ENCODE measurements at places on chromosomes 1 and 21.
A peak's percentile ranks its signal among the peaks of the same experiment; 100 is the strongest.

DNA sequence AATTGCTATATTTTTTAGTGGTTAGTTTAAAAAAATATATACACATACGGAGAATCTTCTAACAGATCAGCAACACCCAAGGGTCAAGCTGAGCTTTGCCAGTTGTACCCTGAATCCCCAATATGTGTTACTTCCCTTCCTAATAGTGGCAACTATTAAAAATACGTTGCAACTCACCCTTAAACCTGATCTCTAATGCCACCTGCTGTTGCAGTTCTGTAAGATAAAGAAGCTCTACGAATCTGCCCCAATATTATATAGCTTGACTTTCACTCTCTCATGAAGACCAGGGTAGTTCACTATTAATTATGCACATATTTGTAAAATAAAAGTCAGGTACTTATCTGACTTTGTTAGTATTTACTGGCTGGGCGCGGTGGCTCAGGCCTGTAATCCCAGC is 58.4 kb downstream of the ASH1L start:
- DNase-seq, result peak; percentile 36

DNA sequence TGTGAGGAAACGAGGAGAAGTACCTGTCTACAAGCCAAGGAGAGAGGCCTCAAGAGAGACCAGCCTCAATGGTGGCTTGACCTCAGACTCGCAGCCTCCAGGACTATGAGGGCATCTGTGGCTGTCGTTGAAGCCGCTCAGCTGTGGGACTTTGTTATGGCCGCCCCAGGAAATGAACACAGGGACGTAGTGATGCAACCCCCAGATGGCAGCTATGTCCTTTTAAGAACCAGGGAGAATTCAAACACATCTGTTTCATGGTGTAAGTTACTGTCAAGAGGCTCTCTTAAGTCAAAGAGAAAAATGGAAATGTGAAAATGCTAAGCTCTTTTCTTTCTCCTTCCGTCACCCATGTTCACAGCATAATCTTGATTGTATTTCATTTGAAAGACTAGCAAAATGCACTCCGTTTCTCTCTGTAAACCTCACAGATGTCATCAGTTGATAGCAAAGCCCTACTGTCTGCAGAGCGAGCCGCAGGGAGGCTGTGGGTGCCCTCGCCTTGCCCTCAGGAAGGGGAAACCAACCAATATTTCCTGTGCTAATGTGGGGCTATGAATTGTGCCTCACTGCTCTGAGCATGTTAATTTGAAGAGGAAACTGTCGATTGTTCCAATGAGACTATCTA is 21.3 kb downstream of the UBASH3A start:
- DNase-seq, result no peak

DNA sequence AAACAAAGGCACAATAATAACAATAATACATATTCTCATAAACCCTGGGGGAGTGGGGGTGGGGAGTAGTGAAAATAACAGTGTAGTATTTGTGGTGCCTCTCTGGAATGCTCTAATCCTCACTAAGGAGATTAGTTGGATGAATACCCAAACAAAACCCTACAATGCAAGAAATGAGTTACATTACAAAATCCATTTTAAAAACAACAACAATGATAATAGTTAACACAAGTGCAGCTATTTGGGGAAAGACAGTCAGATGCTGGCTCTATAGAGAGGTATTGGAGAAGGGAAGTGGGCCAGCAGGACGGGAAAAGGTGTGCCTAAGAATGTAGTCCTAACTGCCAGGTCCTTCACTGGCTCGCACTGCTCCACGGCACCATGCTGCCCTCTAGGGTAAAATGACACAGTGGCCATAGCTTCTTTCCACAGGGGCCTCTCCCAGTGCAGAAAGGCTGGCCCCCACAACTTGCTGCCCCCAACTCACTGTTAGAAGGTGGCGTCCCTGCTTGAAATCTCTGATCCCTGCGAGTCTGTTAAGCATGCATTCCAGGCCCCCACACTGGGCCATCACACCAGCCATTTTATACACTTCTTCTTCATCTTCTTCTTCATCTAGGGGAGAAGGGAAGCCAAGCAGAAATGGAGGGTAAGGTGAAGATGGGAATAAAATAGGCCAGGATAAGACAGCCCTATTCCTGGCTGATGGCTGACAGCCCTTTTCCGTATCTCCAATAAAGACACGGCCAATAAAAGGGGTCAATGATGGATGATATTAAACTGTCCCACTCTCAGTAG is 113.8 kb downstream of the UBR4 start:
- DNase-seq, result no peak

DNA sequence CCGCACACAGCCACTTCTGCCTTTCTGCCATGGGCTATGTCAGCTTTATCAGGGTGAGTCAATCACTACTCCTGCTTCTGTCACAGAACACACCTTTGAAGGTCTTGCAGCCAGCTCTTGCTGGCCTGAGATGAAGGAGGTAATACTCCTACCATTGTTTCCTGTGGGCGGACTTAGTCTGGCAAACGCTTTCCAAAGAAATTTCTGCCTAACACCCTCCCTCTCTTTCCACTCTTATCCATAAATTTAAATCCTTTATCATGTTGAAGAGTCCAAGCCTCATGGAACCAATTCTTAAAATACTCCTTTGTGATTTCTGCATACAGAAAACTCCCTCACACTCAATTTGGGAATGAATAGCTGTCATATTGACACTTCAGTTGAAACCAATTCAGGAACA is 633.1 kb upstream of the CHRM3 start:
- no peak for DNase-seq

GRCh38 chr1:183277821-183278738 is 92.0 kb downstream of the LAMC2 start:
- DNase-seq, result no peak

- DNase-seq, result no peak
Observed at GRCh38 chr1:30611741-30612309, 111.6 kb downstream of the MATN1 start.

- no peak for DNase-seq
Observed at GRCh38 chr1:67839826-67840225, 6.6 kb upstream of the GNG12 start.

GRCh38 chr1:30507401-30508174 is 215.8 kb downstream of the MATN1 start:
- DNase-seq, result no peak

GRCh38 chr1:24094554-24094953 is 17.4 kb downstream of the MYOM3 start:
- no peak for DNase-seq

DNA sequence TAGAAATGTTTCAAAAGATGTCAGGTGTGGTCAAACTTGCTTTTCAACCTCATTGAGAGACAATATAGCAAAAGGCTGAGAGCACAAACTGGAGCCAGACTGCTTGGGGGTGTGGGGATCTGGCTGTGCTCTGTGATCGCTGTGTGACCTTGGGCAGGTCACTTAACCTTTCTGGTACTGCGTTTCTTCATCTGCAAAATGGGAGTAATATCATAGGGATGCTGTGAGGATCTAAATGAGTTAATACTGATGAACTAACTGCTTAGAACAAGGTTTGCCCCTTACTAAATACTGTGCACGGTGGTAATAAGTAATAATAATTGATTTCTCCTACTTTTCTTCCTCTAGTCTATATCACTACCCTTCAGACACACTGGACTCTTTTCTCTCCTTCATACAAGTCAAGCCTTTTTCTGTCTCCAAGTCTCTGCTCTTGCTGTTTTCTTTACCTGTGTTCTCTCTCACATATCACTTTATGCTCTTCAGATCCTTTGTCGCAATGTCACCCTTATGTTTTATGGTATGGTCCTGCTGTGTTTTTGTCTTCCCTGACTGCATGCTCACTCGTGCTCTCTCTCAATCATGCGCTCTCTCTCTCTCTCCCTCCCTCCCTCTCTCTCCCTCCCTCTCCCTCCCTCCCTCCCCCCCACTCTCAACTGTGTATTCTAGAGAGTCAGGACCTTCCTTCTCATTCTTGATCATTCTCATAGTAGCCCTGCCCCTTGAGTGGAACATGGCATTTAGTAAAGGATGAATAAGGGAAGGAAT is 3.3 kb downstream of the MGST3 start:
- no peak for DNase-seq

DNA sequence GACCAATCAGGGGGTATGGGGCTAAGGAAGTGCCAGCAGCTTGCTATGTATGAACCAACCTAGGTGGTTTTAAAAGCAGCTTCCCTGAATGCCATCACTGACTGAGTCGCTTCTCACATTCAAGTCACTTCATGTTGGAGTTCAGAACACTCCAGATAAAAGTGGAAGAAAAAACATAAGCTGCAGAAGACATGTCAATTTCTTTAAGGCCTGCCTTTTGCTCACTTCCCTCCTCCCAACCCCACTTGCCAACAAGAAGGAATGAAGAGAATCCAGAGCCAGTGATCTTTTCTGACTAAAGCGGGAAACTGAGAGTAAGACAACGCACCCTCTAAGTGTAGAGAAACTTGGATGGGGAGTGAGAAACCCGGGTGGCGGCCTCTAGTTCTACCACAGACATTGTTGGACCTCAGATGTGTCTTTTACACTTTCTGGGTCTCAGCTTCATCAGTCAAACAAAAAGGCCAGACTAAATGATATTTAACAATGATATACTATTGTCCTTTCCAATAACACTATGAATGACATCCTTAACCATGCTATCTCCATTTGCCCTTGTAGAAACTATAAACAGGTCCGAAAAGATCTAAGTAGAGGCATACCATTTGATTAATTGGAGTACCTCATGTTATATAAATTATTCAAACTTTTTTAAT is 54.1 kb downstream of the LUZP1 start:
- no peak for DNase-seq

- no peak for DNase-seq
Observed at GRCh38 chr1:69814926-69815325, 247.2 kb downstream of the LRRC7 start.

DNA sequence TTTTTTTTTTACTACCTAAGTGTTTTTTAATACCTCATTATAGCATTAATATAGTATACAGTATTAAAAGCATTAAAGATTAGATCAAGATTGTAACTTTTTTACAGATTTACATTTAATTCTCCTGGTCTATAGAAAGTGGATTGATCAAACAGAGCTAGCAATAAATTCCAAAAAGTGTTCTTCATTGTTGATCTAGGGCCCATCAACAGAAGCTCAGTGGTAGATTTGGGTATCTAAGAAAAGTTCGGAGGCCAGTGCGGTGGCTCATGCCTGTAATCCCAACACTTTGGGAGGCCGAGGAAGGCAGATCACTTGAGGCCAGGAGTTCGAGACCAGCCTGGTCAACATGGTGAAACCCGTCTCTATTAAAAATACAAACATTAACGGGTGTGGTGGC is 12.5 kb downstream of the NUP210L start:
- no peak for DNase-seq

DNA sequence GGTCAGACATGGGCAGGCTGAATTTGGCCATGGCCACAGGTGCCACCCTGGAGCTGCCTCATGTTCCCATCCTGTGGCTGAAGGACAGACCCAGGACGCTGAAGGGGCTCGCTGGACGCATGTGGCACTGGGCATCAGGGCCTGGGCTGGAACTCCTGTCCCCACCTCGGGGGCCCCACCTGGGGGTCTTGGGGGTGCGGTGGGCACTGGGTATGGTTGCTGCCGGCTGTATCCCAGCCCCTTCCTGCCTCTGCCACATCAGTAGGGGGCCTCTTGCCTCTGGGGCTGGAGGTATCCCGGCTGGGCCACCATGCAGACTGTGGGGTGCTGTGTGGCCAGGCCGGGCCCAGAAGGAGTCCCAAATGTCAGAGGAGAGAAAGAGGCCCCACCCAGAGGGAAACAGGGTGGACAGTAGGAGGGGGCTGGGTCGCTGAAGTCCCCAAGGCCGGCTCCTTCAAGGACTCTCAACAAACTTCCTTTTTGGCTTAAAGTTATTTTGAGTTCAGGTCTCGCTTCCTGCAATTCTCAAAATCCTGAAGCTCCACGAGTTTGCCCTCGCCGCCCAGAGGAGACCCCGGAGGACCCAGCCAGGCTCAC is 78.7 kb downstream of the SIK1 start:
- DNase-seq, result no peak

DNA sequence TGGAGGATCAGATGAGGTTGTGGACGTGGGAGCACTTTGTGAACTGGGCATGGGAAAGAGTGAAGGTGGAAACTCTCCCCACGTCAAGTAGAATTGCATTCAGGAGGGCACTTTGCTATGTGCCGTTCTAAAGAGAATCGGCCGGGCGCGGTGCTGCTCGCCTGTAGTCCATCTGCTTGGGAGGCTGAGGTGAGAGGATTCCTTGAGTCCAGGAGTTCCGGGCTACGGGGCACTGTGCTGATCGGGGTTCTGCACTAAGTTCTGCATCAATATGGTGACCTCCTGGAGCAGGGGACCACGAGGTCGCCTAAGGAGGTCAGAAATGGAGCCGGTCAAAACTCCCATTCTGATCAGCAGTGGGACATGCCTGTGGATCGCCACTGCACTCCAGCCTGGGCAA is 141.9 kb downstream of the PEX14 start:
- no peak for DNase-seq

DNA sequence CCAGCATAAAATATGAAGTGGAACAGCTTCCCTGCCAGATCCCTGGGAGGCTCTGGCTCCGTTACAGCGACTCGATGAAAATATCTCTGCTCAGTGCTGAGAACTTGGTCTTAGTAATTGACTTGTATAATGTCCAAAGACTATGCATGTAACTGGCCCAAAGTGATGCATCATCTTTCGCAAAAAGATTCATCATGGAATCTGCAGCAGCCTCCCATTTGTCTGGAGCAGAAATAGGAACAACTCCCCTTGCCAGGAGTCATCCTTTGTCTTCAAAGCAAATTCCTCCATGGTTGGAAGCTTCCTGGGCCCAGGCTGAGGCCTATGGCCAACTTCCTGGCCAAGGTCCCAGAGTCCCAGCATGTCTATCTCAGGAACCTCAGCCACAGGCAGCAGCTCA is 16.9 kb upstream of the SLC6A17 start:
- DNase-seq, result no peak

- no peak for DNase-seq
Observed at GRCh38 chr1:201444792-201445191, 23.3 kb upstream of the TNNI1 start.

GRCh38 chr1:25460020-25460419 is 29.3 kb downstream of the MACO1 start:
- DNase-seq, result no peak

DNA sequence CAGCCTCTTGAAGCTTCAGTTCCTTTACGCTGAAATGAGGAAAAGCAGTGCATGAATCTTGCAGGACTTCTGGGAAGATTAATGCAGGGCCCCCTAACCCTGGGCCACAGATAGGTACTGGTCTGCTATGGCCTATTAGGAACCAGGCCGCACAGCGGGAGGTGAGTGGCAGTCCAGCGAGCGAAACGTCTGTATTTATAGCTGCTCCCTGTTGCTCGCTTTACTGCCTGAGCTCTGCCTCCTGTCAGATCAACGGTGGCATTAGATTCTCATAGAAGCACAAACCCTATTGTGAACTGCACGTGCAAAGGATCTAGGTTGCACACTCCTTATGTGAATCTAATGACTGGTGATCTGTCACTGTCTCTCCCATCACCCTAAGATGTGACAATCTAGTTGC is 130.2 kb downstream of the CHRM3 start:
- DNase-seq, result no peak

- no peak for DNase-seq
Observed at GRCh38 chr1:67570486-67571143, 114.4 kb upstream of the GADD45A start.

DNA sequence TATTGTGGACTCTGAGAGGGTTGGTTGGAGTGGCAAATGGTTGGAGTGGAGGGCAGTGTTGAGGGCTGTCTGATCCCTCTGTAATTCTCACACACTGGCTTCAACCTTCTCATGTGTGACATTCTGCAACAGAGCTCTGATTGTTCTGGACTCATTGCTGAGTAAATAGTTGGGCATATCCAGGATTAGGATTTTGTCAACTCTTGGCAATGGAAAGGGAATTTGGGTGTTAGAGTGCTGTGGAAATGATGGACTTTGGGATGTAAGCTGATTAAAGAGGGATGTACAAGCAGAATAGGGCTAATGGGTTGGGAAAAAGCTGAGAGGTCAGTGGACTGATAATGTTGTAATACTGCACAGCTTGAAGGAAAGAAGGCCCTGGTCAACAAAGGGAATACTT is 16.5 kb downstream of the TLCD4 start:
- no peak for DNase-seq

Data from memory B cell (primary cell).